COR-L47 (cell line): ENCODE measurements at places on chromosomes 4 and X.

DNA sequence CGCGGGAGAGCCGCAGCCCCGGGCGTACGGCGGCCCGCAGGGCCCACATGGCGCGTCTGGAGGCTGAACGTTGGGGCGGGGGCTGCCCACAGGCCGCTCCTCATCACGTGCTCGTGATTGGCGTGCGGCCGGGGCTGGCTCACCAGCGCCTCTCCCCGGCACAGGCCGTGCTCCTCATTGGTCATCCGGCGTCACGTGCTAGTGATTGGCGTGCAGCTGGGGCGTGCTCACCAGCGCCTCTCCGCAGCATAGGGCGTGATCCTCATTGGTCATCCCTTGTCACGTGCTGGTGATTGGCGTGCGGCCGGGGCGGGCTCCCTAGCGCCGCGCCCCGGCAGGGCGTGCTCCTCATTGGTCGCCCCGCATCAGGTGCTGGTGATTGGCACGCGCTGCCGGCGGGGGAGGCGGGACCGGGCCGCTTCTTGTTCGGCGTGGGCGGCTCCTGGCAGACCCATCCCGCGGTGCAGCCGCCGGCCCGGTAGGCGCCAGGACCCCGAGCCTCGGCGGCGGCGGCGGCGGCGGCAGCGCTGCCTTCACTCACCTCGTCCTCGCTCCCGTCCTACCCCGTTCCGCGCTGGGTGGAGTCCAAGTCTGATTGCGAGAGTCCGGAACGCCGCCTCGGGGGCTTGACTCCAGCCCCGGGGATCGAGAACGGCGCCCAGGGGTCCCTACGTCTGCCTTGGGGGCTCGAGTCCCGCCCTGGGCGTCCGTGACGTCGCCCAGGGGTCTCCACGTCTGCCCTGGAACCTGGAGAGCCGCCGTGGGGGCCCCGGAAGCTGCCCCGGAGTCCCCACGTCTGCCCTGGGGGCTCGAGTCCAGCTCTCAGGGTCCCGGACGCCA lies at the start of gene GTPBP6:
GTPBP6 (minus strand) TSS at position 58 of the 840 bp plus-strand sequence; CDS start at position 49, 9 bp downstream.
- no peak for DNase-seq

DNA sequence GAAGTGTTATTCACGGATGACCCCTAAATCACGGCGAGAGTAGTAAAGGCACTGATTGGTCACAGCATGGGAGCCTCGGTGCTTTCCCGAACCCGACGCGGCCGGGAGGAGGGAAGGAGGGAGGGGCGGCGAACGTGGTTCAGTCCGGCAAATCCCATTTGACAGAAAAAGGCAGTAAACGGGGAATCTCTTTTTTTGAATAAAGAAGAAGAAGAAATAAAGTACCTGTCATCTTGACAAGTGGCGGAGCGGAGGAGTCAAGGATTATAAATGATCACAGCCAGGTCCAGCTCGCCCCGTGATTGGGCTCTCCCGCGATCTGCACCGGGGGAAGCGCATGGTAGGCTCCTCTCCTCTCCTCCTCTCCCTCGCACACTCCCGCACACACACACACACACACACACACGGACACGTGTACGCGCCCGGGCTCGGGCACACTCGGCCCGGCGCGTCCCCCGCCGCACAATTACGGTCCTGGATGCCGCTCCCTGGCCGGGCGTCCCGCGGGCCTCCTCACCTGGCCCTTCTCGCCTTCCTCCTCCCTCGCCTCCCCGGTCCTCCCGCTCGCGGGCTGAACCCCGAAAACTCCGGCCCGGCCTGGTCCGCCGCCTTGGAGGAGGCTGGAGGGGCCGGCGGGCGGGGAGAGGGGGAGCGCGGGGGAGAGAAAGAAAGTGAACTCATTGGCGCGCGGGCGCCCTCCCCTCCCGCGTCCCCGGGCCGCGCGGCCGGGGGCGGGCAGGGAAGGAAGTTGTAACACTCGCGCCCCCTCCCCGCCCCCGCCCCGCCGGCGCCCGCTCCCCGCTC lies 99.2 kb upstream of the TENM3 start:
- peak; percentile 76 for DNase-seq

- DNase-seq, result no peak
These were observed 28.9 kb upstream of the RPS6KA6 start for GRCh38 chrX:84216881-84217280.

GRCh38 chr4:174069848-174070330 lies 213.6 kb downstream of the FBXO8 start:
- peak; percentile 57 for DNase-seq

DNA sequence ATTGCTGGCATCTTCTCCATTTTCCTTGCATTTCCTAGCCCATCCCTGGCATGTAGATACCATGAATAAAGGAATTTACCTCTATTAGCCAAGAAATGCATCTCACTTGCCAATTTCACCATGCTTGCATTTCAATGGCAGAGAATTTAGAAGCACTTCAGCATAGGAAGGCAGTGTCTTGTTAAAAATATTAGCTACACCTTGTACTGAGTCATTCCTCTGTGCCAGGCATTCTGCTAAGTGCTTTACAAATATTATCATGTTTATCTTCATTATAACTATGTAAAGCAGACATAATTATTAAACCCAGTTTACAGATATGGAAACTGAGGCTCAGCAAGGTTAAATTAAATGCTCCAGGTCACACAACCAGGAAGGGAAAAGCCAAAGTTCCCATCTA lies 138.2 kb downstream of the NPNT start:
- no peak for DNase-seq

DNA sequence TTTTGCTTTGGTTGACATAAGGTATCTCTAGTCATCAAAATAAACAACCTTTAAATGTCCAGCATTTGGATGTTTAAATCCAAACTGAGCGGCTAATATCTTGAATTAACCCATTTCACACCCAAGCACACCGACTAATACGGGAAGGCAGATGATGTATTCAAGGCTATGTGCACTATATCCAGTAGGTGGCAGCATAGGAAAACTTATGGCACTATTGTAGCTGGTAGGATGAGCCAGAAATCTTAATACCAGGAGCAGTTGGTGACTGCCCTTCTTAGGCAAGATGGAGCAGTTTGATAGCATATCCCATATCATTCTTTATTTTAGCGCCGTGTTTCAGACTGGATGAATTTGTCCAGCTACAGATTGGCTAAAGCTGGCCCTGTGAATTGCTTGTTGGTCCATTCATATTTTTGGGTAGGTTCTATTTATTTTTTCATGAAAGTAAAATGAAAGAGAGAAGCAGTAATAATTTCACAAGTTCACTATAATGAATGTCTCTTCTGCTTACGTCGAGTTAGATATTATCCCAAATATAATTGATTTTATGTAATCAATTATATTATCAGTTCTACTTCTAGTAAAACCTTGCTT lies 24.4 kb downstream of the UCHL1 start:
- DNase-seq, result peak; percentile 81

DNA sequence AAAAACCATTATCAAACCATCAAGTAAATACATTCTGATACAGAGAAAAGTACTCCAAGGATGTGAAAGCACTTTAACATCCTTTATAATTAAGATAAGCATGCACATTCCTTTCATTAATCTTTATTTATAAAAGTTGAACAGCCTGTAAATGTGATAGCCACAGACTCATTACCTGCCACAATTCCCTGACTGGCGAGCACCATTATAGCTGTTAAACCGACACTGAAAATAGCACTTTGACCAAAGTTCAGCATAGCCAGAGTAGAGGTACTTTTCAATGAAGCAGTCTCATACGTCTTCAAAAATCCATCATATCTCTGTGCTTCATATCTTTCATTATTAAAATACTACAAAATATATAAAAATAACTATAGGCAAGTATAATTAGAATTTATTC lies 84.7 kb downstream of the ABCB7 start:
- DNase-seq, result no peak

- DNase-seq, result no peak
These were observed 123.2 kb upstream of the TRIM2 start for GRCh38 chr4:153081006-153081580.

DNA sequence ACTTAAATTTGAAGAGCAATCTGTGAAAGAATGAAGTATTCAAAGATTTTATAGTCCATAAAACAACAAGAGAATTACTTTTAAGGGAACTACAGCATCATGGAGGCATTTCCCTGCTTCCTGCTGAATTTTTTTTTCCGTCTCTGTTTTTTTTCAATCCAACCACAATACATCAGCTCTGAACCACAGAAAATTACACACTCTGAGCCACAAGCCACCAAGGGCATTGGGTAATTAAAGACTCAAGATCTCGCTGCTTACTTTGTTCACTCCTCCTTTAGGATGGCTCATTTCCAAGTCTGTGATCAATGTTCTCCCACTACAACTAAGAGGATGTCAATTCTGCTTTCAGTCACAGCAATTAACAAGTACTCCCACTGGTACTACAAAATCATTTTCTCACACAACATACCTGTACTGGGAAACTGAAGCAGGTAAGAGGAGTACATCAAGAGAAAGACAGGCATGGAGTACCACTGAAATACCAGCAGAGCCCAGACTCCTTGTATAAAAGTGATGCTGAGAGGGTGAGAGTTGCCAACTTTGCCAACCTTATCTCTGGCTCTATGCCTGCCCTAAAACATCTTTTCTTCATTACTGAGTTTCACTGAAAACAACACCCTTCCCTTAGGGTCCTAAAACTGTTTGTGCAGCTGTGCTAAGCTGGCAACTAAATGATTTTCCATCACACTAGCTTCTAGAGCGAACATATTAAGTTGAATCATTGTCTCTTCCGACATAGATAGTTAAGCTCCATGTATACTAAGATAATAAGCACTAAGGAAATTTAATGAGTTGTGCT lies 105.8 kb upstream of the MAGEB18 start:
- DNase-seq, result peak; percentile 21

GRCh38 chr4:62156205-62156604 lies 956.1 kb downstream of the ADGRL3 start:
- DNase-seq, result no peak

- no peak for DNase-seq
These were observed 25.1 kb upstream of the MXD4 start for GRCh38 chr4:2286904-2287593.

DNA sequence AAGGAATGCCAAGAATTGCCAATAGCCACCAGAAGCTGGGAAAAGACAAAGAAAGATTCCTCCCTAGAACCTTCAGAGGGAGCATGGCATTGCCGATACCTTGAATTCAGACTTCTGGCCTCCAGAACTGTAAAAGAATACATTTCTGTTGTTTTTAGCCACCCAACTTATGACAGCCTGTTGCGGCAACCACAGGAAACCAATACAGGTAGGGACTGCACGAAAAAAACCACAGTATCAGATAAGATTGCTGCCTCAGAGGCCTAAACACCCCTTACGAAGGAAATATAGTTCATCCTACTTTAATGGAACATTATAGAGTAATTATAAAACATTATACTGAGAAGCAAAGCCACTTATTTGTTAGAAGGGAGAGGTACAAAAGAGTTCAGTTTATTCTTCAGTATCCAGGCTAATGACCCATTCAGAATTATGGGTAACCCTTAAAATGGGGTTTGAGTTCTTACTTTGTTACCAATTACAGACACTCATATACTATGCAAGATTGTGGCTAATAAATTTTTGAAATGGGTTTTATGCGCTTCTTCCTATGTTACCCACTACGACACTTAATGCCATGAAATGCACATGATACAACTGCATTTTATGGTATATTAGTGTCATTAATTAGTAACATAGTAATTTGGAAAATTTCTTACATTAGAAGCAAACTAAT lies 37.4 kb upstream of the SMIM10L2A start:
- DNase-seq, result no peak

DNA sequence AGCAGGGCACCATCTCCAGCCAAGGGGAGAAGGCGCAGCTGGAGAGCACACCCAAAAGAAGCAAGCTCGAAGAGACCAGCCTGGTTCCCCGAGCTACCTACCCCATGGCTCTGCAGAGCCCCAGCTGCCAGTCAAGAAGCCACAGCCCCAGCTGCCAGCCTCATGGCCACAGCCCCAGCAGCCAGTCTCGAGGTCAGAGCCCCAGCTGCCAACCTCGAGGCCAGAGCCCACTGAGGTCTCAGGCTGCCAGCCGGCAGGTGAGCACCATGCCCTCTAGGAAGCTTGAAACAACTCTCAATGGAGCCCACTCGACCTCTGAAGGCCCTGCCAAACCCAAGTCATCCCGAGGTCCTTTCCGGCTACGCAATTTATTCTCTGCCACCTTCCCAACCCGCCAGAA lies 27.0 kb upstream of the PRPS1 start:
- DNase-seq, result no peak

DNA sequence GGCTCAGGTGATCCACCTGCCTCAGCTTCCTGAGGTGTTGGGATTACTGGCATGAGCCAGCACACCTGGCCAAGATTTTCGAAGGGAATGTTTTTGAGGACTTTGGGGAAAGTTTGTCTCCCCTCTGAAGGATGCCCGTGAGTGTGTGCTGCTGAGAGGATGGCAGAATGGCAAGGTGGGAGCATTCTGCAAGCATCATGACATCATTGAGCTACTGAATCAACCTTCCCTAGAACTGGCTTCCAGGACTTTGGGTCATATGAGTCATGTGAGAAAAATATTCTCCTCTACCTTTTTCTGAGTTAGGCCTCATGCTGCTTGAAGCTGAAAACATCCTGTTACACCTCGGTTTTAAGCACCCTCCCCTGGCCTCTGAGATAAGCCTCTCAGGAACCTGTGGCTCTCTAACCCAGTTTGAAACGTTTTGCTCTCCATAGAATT lies 31.0 kb downstream of the TMEM131L start:
- DNase-seq, result no peak

DNA sequence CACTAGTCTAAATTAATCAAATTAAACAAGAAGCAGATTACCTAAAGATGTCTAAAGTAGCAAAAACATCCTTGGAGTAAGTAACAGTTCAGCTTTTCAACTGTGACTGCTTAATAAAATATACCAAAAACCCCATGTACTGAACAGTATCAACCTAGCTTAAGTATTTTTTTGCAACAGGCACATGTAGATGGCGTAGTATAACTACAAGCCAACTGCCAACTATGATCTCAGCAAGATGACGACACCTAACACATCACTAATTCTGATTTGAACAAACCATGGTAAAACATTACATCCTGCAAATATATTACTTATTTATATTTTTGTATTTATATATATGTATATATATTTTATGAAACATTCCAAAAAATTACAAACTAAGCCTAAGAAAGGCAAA lies 24.5 kb downstream of the DHX15 start:
- DNase-seq, result no peak

- no peak for DNase-seq
These were observed 39.9 kb downstream of the TNIP2 start for GRCh38 chr4:2716236-2716635.

DNA sequence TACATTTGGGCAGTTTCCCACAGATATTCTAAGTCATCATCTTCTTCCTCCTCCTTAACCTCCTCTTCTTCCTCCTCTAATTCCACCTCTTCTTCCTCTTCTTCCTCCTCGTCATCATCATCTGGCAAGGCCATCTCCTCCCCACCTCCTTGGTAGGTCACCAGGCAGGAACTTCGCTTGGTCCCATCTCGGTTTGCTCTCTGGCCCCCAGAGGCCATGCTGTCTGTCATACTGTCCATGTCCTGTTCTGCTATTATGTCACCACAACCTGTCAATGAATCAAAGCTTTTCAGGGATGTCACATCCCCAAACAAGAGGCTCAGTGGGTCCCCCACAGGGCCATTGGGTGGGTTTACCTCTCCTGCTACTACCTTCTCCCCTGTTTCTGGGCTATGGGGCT lies 13.5 kb downstream of the AMER1 start:
- DNase-seq, result no peak

GRCh38 chr4:184401397-184402171 lies 72.8 kb downstream of the IRF2 start:
- DNase-seq, result no peak

- no peak for DNase-seq
These were observed 216.9 kb upstream of the S100G start for GRCh38 chrX:16433021-16433420.

GRCh38 chr4:174946246-174946645 lies 28.1 kb downstream of the ADAM29 start:
- no peak for DNase-seq
